Myocyte (in vitro differentiated cells): ENCODE measurements at places on chromosomes 3 and 15. TPM values are rescaled to one million over a fixed set of nuclear protein-coding genes. Genes with fewer than 3 reads are reported as not detected.

DNA sequence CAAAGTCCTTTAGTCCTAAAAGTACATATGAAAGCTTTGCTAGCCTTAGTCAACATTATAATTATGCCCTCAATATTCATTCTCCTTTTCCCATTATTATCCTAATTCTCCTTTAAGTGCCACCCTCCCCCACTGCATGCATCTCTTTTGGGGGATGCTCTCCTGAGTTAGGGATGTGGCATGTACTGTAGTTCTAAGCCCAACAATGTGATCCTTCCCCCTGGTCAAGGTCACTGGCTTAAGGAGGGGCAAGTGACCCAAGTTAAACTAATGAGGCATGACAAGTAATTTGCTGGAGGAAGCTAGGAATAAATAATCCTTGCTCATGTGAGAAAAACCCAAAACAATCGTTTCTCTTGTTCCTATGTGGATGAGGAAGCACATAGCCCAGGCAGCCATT lies 343.9 kb upstream of the SUCLG2 start:
- no peak for DNase-seq

- DNase-seq: no peak
Observed at GRCh38 chr15:35437157-35437556, 108.8 kb downstream of the DPH6 start.

- no peak for DNase-seq
Observed at GRCh38 chr3:103624271-103624670, 1189.5 kb downstream of the ZPLD1 start.

The ANKRD63 gene
- total RNA-seq: 0.42 TPM in 1 of 2 replicates, not detected in the other

GRCh38 chr3:182148360-182148759 lies 436.6 kb downstream of the SOX2 start:
- DNase-seq: no peak

DNA sequence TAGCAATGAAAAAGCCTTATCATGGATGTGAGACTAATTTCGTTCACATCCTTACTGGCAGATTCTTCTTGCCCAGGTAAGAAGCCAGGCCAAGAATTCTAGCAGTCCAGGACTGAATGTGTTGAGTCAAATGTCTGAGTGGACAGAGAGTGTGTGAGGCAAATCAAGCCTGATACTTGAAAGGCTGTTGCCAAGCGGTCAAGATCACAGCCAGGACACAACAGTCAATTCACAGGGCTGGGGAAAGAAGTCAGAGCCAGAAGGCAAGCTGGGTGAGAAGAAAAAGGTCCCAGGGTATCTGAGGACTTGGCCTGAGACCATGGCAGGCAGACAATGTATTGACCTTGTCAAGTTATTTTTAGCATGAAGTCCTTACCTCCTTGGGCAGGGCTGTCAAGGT lies 301.3 kb downstream of the ZNF385D start:
- DNase-seq: no peak
